ENCODE measurements at places on chromosomes 4 and X. TPM values are rescaled to one million over a fixed set of nuclear protein-coding genes. Genes with fewer than 3 reads are reported as not detected.

DNA sequence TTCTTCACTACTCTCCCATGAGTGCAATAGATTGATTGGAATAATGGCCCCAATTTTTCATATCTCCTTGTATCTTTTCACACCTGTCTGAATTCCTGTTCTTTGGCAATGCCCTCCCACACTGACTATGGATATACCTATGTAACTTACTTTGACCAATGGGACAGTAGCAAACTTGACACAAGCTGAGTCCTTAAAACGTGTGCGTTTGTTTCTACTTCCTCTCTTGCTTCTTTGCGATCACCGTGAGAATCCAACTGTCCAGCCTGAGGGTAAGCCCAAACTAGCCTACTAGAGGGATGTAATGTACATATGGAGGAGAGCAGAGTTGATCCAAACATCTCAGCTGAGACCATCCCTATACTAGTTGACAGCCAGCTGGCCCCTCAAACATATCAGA lies 19.3 kb downstream of the TEC start:
- no peak for DNase-seq

GRCh38 chr4:169167957-169168858 lies 102.5 kb downstream of the SH3RF1 start:
- DNase-seq, result no peak

GRCh38 chr4:137180349-137180748 lies 351.9 kb downstream of the PCDH18 start:
- no peak for DNase-seq

GRCh38 chr4:153207027-153207426 lies 2.8 kb downstream of the TRIM2 start:
- DNase-seq, result no peak

DNA sequence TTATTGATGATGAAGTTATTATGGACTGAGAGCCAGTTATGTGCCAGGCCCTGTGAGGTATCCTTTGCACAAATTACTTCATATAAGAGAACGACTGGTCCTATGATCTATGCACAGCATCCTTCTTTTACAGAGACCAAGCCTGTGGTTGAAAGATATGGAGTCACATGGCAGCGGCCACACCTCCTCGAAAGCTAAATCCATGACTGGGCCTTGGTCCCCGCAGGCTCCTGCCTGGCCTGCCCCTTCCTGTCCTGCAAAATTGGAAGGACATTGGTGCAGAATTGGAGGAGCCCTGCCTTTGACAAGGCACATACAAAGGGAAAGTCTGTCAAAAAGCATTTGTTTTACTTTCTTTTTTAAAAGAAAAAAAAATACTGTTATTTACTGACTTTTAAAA lies 18.3 kb downstream of the SORBS2 start:
- DNase-seq, result no peak

- peak; percentile 84 for DNase-seq
Measured at GRCh38 chr4:8315435-8316250, 46.1 kb downstream of the HTRA3 start.

DNA sequence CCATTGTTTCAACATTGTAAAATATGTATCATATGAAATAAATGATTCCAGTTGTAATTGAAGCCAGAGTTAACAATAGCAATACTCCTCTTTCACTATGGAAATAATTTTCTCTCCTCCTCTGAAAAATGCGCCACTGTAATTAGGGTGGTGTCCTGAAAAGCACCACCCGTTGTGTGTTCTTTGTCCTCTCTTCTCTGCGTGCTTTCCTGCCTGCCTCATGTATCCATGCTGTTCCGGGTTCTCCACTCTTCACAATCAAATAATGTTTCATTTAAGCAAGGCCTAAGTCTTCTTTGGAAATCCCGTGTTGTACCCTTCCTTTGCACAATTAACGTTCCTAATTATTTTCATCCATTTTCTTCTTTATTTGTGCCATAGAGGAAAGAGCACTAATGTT lies 293.3 kb downstream of the ADGRL3 start:
- no peak for DNase-seq

DNA sequence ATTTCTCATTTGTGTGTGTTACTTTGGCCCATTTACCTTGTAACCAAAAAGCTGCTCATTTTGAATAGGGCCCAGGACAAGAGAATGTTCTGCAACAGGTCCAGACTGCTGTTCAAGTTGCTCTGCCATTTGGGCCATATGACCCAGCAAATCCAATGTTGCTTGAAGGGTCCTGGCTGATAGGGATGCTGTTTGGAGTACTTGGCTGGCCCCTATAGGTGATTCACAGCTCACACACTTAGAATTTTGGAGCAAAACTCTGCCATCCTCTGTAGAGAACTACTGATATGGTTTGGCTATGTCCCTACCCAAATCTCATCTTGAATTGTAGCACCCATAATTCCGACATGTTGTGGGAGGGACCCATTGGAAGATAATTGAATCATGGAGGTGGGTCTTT lies 131.5 kb downstream of the AASDH start:
- DNase-seq, result no peak

- no peak for DNase-seq
Measured at GRCh38 chr4:2963966-2964471, 648 bp downstream of the GRK4 start.

GRCh38 chr4:119666653-119667091 lies 38.1 kb upstream of the PDE5A start:
- no peak for DNase-seq

- DNase-seq, result no peak
Measured at GRCh38 chr4:20403290-20403689, 151.6 kb downstream of the SLIT2 start.

DNA sequence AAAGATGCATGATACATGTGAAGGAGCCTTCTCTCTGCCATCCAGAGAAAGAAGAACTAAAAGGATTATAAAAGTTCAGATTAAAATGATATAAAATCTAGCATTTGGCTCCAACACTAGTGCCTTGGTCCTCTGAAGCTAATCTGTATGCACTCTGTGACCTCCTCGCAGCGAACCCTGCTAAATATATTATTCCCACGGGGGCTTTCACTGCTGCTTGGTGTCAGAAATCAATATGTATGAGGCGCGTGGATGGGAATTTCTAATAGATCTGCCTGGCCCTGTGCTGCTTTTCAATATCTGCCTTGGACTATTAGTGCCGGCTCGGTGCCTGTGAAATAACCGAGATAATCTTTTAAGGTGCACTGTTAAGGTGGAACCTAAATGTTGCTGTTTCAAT lies 69.7 kb downstream of the CXXC4 start:
- no peak for DNase-seq

- DNase-seq, result no peak
Measured at GRCh38 chr4:153131596-153131995, 72.6 kb upstream of the TRIM2 start.

- DNase-seq, result no peak
Measured at GRCh38 chr4:126251169-126251568, 936.4 kb downstream of the FAT4 start.

- DNase-seq, result no peak
Measured at GRCh38 chrX:24173115-24173847, 23.8 kb downstream of the ZFX start.

DNA sequence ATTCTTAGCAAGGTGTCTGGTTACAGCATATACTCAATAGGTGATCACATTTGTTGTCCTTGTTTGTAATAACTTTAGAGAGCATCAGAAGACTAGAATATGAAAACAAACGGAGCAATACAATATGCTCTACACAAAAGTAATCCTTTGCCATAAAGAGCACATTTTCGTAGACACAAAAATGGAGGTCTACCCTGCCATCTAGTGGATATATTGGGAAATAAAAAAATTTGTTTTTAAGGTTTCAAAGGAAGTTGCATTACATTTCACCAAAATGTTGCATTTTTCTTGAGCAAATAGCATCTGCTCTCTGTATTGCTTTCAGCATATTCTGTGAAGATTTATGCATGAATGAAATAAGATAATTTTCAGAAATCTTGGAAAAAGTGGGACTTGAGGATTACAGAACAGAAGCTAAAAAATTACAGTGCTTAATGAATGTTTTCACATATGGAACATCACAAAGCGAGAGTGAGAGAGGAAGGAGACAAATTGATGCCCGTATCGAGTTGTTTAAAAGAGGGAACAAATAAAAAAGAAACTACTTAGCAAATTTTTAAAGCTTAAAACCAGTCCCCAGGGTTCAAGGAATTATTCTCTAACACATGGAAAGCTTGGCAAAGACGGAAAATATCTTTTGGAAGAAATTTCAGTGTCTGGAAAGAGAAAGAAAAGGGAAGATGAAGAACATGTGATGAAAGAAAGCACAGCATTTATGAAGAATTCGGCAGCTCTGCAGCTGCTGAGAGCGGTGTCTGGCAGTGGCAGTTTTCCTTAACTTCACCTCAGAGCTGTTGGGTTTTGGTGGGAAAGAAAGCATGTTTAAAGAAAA lies 390.1 kb downstream of the ANKRD50 start:
- peak; percentile 46 for DNase-seq

- peak; percentile 71 for DNase-seq
Measured at GRCh38 chr4:184168406-184169019, 49.2 kb downstream of the ENPP6 start.

DNA sequence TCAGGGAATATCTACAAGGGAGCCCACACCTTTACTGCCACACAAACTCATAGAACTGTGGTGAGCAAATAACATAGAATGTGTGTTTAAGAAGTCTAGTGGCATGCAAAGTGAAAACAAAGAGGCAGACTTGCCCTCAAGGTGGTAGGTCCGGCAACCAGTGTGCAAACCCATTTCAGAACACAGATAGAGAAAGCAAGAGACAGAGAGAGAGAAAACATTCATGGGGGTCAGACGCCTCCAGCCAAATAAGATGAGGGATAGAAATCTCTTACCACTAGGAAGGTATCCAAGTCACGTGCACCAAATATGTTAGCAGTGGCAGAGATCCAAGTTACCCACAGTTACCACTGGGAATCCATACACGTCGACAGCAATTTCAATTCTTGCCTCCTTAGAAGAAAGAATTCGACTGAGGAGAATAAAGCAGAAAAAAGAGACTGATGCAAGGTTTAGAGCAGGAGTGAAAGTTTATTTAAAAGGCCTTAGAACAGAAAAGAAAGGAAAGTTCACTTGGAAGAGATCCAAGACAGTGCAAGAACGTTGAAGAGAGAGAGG lies 252.8 kb downstream of the NAP1L3 start:
- no peak for DNase-seq

- no peak for DNase-seq
Measured at GRCh38 chrX:121569609-121570008, 522.2 kb downstream of the GLUD2 start.

Gene CLDN2
- 0.16 TPM for total RNA-seq

Gene TMPRSS11F
- total RNA-seq, result not detected

Gene C4orf51
- total RNA-seq, result not detected

Gene CLGN
- total RNA-seq, result 0.55 TPM

Gene PPP1R2C
- not detected for total RNA-seq

Gene PDZD4
- 3.5 TPM for total RNA-seq

Gene PLXNA3
- 83.6 TPM for total RNA-seq
